ENCODE measurements at places on chromosomes 13 and 19. TPM values are rescaled to one million over a fixed set of nuclear protein-coding genes. Genes with fewer than 3 reads are reported as not detected.
A peak's percentile ranks its signal among the peaks of the same experiment; 100 is the strongest.

GRCh38 chr13:113445791-113446487 lies 7.3 kb downstream of the ADPRHL1 start:
- DNase-seq = no peak

DNA sequence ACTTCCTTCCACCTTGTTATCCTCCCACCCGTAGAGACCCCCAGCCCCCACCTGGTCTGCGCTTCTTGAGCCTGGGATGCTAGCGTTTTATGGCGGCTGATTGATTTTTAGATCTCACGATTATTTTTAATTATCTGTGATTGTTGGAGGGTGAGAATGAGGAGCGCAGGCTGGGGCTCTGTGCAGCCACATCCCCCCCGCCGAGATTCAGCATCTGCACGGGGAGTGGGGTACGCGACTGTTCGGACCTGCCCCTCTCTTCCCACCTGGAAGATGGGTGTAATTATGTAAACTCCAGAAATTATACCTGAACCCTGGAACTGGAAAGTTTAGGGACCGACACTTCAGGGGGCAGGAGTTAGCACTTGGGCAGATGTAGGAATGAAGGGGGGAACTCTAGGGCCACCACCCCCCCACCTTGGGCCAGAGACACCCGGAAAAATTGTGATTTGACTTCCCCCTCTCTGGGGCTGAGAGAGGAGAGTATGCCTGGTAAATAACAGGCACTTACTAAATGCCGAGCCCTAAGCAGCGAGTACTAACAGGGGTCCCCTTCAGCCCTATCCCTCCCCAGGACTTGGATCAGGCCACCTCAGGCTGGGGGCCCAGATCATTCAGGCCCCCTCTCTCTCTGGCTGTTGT lies 1.8 kb upstream of the ONECUT3 start:
- DNase-seq = no peak

DNA sequence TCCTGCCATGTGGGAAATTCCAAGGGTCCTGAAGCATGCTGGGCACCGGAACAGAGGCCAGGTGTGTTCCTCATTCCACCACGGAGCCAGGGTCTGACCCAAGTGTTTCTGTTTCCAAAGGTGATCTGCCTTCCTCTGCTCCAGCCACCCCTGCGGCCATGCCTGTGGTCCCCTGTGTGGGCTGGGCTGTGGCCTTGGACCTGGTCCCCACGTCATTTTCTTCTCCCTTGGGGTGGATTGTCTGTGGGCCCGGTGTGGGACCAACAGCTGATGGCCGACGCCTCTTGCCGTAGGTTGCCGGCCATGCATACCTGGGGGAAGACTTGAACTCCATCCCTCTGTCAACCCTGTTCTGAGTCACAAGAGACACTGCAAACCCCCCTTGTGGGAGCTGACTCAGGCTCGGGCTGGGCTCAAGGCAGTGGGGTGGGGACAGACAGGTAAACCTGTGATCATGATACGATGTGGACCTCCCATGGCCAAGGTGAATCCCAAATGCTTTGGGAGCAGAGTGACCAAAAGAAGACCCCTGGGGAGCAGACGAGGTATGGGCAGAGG lies 35.0 kb downstream of the ATP11A start:
- DNase-seq = no peak

DNA sequence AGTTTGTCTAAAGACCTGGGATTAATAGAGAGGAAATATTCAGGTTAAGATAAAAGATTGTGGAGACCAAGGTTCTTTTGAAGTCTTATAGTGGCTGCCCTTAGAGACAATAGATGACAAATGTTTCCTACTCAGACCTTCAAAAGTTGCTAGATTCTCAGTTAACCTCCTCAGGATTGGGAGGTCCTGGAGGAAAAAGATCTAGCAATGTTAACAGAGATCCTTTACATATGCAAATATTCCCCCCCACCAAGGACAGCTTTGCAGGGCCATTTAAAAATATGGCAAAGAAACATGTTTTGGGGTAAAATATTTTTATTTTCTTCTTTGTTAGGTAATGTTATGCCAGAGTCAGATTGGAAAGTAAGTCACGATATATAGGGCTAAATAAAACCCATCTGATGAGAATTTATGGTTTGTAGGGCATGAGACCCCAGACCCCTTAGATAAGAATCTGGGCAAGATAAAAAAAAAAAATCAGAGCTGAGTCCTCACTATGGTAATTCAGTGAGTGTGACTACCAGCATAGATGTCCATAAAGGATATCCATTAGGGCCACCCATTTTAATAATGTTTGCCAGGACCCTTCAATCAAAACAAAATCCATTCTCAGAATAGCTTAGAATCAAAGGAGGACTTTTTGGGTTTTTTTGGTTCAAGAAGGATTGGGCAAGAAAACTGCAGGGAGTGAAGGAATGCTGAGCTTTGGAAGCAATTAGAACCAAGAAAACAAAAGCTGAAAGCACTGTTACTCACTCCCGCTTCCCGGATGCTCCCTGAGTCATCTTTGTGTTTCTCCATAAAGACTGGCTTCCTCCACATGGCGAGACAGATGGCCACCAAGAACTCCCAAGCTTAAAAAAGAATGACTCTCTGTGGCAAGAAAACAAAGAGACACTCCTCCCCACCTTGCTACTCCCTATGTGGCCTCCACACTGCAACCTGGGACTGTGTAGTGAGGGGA lies 28.2 kb downstream of the VSTM1 start:
- DNase-seq = no peak

DNA sequence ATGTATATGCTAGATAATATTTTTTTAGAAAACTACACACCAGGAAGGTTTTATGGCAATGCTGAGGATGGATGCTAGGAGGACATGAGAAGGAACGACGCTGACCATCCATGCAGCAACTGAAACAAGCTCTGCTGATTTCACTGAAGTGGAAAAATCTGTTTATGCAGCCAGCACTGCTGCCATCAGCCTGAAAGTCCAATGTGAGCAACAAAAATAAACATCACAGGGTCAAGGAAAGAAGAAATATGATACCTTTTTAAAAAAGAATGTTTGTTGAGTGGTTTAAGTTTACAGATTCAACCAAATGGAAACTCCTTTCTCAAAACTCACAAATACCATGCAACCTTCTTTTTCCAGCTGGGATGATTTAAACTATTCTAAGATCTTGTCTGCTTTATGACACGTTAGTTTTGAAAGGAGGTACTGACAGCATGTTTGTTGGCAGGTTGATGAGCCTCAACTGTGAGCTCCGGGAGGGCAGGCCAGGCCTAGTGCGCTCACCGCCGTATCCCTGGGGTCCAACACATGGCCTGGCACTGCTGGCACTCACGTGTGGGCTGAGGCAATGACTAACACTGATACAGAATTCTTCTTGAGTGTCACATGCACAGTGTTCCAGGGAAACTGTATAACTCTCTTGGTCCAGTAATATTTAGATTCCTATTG lies 46.8 kb downstream of the LATS2 start:
- no peak for DNase-seq

DNA sequence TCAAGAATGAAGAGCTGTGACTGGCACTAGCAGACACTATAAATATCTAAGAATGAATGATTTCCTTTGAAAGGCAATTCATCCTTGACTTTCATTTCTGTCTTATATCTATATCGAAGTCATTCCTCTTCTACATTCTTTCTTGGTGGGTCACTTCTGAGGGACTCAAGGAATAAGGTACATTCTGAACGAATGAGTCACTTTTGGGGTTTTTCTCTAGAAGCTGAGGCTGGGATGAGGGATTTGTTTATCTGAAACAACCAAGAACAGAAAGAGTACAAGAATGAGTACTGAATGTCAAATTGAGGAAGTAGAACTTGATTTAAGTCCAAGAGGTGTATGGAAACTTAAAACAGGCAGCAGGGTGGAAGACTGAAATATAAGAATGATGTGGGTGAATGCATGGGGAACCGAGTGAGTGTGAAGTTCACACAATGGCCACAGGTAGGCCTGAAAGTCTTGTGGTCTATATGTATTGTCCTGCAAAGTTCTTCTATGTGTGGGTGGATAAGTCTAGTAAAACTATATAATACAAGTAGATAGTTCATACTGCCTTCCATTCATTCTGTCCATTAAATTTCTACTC lies 343.9 kb downstream of the OXGR1 start:
- DNase-seq = no peak

GRCh38 chr13:30618186-30618929 lies 638 bp downstream of the USPL1 start:
- no peak for DNase-seq

- DNase-seq = no peak
Measured at GRCh38 chr13:79749984-79750551, 269.1 kb downstream of the NDFIP2 start.

SCN1B gene
- total RNA-seq = 1.1 TPM

- peak; percentile 69 for DNase-seq
Measured at GRCh38 chr19:39498798-39499642, at the start of gene DLL3. Gene DLL3 (plus strand): TSS chr19:39498947. CDS start chr19:39498975, 28 bp downstream.

DNA sequence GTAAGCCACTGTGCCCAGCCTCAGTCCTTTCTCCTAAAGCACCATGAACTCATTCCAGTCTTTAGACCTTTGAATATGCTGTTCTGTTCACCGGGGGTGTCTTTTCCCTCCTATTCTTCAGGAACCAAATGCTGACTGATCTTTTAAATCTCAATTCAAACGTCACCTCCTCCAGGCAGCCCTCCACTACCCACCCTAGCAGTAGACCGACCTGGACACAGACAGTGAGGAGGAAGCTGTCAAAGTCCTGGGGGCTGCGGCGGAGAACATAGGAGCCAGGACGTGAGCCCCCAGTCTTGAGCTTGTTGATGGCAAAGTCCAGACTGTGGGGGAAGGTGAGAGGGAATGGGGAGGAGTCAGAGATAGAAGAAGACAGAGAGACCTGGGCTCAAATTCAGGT lies 7.8 kb downstream of the JAK3 start:
- DNase-seq = no peak

- DNase-seq = no peak
Measured at GRCh38 chr19:48372904-48373303, 8.7 kb downstream of the SYNGR4 start.

DNA sequence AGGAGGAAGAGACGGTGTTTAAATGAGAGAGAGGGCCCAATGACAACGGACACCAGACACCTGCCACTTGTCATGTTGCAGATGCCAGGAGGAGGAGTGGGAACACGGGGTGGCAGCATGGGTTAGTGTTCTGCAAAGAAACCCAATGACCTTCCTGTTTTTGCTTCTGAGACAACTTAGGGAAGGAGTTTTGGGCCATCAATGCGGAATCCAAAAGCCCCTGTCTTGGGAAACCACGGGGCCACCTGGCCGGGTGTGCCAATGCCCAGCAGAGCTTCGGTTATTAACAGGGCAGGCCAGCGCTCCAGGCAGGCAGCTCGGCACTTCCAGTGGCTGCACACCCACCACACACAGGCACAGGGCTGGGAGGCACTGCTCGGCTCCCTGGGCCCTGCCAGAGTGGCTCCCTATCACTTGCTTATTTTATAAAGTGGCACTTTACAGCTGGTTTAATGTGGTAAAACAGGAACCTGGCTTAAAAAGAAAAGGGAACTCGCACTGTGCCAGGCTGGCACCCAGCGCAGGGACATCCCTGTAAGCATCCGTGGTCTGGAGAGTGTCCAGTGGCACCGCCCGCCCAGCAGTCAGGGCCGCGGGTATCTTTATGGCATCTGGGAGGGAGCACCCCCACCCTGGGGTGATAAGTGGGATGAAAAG lies 19.1 kb downstream of the ELL start:
- no peak for DNase-seq

GRCh38 chr19:39187552-39187943 lies 9.2 kb upstream of the NCCRP1 start:
- no peak for DNase-seq

- DNase-seq = no peak
Measured at GRCh38 chr19:38888876-38889275, 10.5 kb downstream of the SIRT2 start.

- no peak for DNase-seq
Measured at GRCh38 chr13:45105895-45106294, 14.4 kb upstream of the GTF2F2 start.

- DNase-seq = no peak
Measured at GRCh38 chr19:51226067-51226466, 1.2 kb downstream of the CD33 start.

- no peak for DNase-seq
Measured at GRCh38 chr13:99015606-99016490, 38.0 kb upstream of the DOCK9 start.

GRCh38 chr13:70128098-70128497 lies 19.8 kb upstream of the KLHL1 start:
- DNase-seq = no peak

GRCh38 chr19:47613165-47614020 lies 4.5 kb downstream of the BICRA start:
- DNase-seq = peak; percentile 75

RXFP2 gene
- not detected for total RNA-seq

MYH14 gene
- total RNA-seq = 225 TPM

CCDC122 gene
- 13.1 TPM for total RNA-seq

DNA sequence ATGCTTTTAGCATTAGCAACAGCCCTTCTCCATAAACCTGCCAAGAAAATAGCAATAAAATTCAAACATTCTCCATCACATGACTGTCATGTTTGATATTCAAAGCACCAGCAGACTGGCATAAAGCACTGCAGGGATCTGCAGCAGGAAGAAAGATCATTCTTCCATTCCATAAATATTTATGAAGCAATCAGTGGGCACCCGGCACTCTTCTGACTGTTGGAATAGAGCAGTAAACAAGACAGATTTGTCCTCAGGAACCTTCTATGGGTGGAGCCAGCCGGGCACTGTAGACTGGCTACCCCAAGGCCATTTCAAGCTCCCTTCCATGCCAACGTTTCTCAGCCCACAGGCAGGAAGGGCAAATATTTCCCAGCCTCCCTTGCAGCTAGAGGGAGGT lies 25.5 kb downstream of the PLA2G4C start:
- no peak for DNase-seq

- DNase-seq = no peak
Measured at GRCh38 chr13:113162783-113163685, 4.6 kb downstream of the PROZ start.

BRSK1 gene
- total RNA-seq = 32.3 TPM

- DNase-seq = no peak
Measured at GRCh38 chr19:13463296-13463695, 43.0 kb downstream of the CACNA1A start.

GRCh38 chr19:12983542-12984142 lies 11.6 kb upstream of the NFIX start:
- peak; percentile 88 for DNase-seq

- no peak for DNase-seq
Measured at GRCh38 chr19:3801412-3802096, 15.4 kb upstream of the MATK start.

- no peak for DNase-seq
Measured at GRCh38 chr13:99307648-99308339, 595 bp upstream of the GPR183 start.

DNA sequence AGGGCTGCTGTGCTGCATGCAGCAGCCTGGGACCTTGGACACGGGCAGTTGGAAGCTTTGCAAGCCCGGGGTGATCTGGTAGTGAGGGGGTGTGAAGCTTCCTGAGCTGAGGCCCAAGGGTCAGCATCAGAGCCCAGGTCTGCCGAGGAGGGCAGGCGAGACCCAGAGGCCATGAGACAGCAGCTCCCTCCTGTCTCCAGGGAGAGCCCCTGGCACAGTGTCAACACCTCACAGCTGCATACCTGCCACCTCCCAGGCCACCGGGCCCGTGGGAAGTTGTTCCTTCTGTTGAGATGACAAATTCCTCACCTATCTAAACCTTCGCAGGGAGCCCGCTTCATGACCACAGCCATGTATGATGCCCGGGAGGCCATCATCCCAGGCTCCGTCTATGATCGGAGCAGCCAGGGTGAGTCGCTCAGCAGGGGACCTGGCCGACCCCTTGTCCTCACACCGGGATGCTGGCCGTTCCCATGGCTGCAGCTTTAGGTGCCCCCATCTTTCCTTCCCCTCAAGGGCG lies 32.1 kb downstream of the CERS1 start:
- no peak for DNase-seq

- no peak for DNase-seq
Measured at GRCh38 chr19:43683905-43684304, 13.9 kb upstream of the PLAUR start.

PPAN gene
- 62.4 TPM for total RNA-seq

CBY2 gene
- not detected for total RNA-seq

CD22 gene
- 0.92 TPM for total RNA-seq
